ENCODE measurements at places on chromosomes 6 and 20. TPM values are rescaled to one million over a fixed set of nuclear protein-coding genes. Genes with fewer than 3 reads are reported as not detected.
A peak's percentile ranks its signal among the peaks of the same experiment; 100 is the strongest.

DNA sequence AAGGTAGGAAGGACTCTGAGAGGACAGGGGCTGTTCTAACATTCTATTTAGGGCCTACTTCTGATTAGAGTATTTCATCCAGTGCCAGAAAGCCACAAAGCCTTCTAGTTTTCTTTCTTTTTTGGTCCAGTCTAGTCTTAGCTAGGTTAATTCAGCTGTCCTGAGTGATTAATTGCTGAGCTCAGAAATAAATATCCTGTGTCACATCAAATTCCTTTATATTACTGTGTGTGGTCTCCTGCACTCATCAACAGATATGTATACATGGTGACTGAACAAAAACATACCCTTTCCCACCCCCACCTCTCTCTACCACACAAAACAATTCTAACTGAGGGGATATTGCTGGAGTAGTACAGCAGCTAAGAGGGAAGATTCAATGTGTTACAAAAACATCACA is 601.5 kb upstream of the NRSN1 start:
- no peak for DNase-seq

GRCh38 chr6:43009124-43009523 is 4.6 kb downstream of the MEA1 start:
- peak; percentile 69 for DNase-seq

DNA sequence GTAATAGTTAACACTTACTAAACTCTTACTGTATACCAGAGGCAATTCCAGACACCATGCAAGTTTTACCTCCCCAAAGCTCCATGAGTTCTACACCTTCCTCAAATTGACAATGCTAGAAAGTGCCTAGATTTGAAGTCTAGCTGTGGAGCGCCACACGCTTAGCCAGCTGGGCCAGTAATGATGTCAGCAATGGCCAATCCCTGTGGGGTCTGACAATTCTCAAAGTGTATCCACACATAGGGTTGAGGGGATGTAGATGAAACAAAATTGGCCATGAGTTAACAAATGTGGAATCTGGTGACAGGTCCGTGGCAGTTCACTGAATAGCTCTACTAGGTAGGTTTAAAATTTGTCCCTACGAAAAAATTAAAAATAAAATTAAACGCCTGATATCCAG is 1.3 kb downstream of the ZNF343 start:
- DNase-seq: no peak

- no peak for DNase-seq
Measured at GRCh38 chr6:52733172-52733571, 30.1 kb downstream of the GSTA2 start.

DNA sequence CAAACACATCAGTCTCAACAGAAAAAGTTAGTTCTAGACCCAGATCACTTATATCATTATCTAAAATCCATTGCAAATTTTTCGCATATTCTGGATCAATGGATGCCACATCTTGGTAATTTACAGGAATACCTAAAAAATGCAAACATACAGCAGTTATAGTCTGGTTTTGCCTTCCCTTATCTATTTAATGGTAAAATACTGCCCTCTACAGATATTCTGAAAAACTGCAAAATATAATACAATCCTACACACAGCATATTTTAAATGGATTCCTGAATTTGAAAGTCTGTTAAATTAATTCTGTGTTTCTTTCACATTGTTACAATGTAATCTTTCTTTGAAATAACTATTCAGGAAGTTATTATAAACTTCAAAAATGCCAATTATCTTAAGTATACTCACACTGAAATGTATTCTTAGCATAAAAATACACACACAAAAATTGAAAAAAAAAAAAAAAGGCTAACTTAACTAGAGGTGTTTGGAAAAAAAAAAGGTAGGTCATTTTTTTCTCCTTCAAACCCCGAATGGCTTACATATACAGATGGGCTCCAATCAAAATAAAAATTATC is 88.4 kb downstream of the HACE1 start:
- no peak for DNase-seq

Gene MRPS10
- total RNA-seq: 63.0 TPM

GRCh38 chr20:49669601-49670189 is 44.0 kb downstream of the B4GALT5 start:
- DNase-seq: no peak

Gene IRF4
- total RNA-seq: 0.32 TPM

GRCh38 chr6:52887910-52888524 is 21.5 kb downstream of the GSTA3 start:
- no peak for DNase-seq

Gene NRSN1
- not detected for total RNA-seq

Gene ZNF311
- total RNA-seq: 0.30 TPM

Gene RNASET2
- total RNA-seq: 13.0 TPM

DNA sequence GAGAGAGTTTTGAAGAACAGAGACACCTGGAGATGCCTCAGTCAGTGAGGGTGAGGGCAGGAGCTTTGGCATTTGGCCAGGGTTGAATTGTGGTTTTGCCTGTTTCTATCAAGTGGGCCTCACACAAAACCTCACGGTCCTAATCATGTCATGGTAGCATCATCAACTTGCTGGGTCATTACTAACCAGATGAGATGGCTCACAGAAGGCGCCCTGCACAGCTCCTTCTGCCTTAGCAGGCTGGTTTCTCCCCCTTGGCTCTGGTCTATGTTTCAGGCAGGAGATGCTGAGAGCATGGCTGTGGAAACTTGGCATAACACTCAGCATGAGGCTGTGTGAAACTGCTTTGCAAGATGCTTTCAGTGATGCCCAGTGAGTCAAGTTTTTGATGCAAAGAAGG is 99.3 kb downstream of the LRRC1 start:
- no peak for DNase-seq

Gene HLA-DRB1
- 34.3 TPM for total RNA-seq

DNA sequence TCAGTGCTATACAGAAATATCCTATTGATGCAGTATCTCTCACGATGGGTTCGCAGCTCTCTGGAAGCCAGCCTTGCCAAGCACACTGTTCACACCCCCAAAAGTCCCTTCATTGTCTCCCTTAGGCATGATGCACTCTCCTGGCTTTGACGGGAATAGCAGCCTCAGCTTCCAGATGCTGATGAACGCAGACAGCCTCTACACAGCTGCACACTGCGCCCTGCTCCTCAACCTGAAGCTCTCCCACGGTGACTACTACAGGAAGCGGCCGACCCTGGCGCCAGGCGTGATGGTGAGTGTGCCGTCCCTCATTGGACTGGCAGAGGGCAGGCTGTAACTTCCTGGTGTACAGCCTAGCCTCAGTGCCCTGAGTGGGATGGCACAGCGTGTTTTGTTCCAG is 60.0 kb upstream of the PBOV1 start:
- DNase-seq: no peak

- peak; percentile 81 for DNase-seq
Measured at GRCh38 chr6:12010635-12011275, 1.4 kb upstream of the HIVEP1 start.

GRCh38 chr6:157253017-157253416 is 70.3 kb downstream of the TMEM242 start:
- DNase-seq: peak; percentile 67

DNA sequence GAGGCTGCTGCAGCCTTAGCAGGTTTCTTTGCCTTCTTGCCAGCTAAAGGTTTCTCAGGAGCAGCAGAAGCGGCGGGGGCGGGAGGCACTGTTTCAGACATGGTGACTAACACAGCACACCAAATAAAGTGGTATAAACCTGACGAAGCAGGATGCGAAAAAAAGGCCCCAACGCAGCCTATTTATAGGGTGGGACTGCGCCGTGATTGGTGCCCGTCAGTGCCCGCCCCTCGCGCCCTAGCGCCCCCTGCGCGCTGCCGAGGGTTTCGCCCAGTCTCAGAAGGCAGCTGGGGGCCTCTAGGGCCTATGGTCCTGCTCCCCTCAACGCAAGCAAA is 55.0 kb downstream of the TRIM38 start:
- DNase-seq: peak; percentile 80

Gene ULBP3
- 1.1 TPM for total RNA-seq

Gene SLC32A1
- not detected for total RNA-seq

DNA sequence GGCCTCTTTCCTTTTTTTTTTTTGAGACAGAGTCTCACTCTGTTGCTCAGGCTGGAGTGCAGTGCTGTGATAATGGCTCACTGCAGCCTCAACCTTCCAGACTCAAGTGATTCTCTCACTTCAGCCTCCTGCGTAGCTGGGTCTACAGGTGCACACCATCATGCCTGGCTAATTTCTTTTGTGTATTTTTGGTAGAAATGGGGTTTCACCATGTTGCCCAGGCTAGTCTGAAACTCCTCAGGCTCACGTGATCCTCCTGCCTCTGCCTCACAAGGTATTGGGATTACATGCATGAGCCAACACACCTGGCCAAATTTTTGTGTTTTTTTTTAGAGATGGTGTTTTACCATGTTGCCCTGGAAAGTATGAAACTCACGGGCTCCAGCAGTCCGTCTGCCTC is 29.3 kb downstream of the SRC start:
- no peak for DNase-seq

- DNase-seq: no peak
Measured at GRCh38 chr6:5936631-5937030, 70.1 kb downstream of the NRN1 start.

- no peak for DNase-seq
Measured at GRCh38 chr20:33835615-33836172, 24.5 kb downstream of the CHMP4B start.

DNA sequence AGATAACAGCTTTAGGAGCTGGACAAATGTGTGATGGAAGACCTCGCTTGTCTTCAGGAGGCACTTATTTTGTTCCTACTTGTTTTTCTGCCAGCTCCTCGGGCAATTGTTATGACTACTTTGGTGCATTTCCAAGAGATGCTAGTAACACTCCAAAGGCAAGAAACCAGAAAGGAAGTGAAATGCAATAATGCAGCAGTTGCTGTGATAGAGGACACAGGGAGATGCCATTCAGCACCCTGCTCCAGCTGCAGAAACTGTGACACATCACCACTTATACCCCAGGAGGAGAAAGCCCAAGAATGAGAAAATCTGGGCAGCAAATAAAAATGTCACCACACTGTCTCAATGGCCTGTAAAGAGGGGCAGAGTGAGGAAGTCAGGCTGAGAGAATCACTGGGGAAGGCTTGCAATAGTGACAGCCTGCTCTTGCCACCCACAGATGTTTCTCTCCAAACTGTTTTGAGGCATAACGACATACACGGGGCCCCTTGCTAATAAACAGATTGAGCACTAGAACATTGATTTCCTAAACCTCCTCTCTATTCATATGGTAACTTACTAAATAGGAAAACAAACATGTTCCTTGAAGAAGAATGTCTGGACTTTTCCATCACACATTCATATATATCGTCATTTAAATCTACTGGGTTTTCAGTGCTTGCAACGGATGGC is 231.0 kb upstream of the PRND start:
- DNase-seq: no peak

GRCh38 chr6:5155906-5156305 is 70.8 kb downstream of the PPP1R3G start:
- DNase-seq: no peak

DNA sequence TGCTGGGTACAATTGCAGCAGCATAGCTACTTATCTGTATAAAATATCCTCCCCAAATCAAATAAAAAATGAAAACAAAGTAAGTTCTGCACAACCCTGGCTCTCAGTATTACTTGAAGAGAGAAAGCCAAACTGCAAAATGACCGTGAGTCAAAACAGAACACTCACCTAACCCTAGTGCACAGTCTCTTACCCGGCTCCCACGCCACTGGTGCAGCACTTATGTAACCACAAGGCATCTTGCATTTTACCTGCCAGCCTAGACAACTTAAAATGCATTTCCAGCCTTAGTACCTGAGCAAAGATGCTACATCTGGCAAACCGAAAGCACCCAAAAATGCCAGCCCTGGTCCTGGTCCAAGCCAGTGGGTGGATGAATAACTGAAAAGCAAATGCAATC is 12.4 kb upstream of the SIRPB1 start:
- no peak for DNase-seq

DNA sequence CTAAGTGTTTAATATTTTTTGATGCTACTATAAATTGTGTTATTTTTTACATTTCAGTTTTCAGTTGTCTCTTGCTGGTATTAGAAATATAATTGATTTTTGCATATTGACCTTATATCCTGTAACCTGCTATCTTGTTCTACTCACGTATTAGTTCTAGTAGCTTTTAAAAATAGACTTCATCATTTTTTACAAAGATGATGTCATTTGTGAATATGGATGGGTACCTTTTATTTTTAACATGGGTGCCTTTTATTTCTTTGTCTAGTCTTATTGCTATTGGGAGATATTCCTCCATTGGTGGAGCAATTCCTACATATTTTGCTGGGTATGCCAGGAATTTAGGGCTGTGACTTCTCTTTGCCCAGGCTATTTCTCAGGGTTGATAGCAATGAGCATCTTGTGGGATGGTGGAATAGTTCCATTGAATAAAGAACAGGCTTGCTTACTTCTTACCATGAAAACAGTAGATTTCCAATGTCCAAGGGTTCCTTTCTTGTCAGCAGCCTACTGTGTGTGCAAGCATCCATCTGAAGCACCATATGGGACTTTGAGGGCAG is 149.7 kb downstream of the CARMIL1 start:
- no peak for DNase-seq

GRCh38 chr20:45405571-45406259 is 2.4 kb upstream of the DBNDD2 start:
- peak; percentile 74 for DNase-seq

GRCh38 chr6:164039954-164040375 is 625.4 kb downstream of the QKI start:
- peak; percentile 76 for DNase-seq

DNA sequence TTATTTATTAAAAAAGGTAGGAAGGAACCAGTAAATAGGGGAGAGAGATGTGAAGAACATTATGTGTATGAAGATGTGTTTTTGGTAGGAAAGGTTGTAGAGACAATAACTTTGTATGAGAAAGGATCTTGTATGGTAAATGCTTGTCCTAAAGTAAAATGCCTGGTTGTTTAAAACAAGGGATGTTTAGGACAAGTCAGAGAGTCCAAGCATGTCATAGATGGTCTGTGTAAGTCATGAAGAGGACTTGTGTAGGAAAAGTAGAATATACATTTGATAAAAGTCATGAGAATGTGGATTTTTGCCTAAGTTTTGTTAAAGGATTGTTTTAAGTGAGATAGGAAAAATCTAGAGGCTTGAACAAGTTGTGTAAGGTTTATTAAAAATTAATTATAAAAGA is 325.1 kb downstream of the CDH26 start:
- no peak for DNase-seq

GRCh38 chr20:41336711-41337492 is 3.7 kb upstream of the LPIN3 start:
- DNase-seq: no peak

Gene TINAG
- 0.15 TPM for total RNA-seq

- DNase-seq: peak; percentile 65
Measured at GRCh38 chr20:58054780-58055373, 173.6 kb downstream of the ANKRD60 start.
